Liver (tissue), 10 donors: ENCODE measurements at places on chromosomes 6 and 20.
A peak's percentile ranks its signal among the peaks of the same experiment; 100 is the strongest.

DNA sequence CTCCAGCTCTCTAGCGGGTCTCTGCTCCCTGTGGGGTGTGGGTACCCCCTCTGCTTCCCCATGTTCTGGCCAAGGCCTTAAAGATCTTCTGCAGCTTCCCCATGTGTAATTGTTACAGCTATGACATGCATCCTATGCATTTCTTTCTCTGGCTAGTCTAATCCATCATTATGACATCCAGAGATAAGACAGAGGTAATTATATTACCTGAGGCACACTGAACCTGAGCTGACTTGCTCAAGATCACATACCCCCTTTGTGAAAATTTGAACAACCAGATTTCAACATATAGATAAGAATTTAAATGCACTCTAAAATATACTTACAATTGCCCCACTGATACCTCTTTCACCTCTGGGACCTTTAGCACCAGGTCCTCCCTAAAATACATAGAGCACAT is 102.4 kb downstream of the COL12A1 start:
- no peak overlapping the region for H3K27ac ChIP-seq
- no peak overlapping the region for H3K4me3 ChIP-seq
- H3K36me3 ChIP-seq: no peaks in the 10 kb centered on the region

DNA sequence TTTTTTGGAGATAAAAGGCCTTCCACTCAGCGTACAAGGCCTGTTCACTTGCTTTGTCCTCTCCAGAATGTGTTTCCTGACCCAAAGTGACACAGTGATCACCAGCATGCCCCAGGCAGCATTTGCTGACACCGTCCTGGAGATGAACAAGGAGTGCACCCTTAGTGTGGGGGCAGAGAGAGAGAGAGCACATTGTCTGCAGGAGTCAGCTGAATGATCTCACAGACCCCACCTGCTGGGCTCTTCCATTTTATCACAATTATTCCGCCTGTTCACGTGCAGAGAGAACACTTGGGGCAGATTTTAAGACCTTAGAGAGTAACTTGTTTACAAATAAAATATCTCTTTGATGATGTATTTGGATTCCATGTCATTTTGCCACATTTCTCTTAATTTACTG is 22.4 kb upstream of the MAS1L start:
- peak; percentile 16 for DNase-seq
- H3K27me3 ChIP-seq: no peaks in the 10 kb centered on the region
- H3K4me3 ChIP-seq: no peak overlapping the region
- no peak overlapping the region for H3K27ac ChIP-seq
- no peaks in the 10 kb centered on the region for H3K36me3 ChIP-seq

DNA sequence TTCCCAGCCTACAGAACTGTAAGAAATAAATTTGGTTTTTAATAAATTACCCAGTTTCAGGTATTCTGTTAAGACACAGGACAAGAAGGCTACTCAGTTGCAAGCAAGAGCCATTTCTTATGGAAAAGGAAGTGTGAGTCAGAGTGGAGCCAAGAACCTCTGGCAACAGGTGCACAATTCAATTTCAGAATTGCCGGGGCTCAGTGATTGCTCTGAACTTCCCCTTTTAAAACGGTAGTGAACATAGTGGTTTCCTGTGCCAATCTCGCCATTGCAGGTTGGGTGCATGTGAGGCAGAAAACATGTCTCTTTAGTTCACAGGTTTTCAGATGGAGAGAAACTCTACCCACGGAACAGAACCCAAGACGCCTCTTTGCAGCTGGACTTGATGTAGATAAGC is 16.4 kb downstream of the PIGT start:
- DNase-seq: no peak
- no peak overlapping the region for H3K4me3 ChIP-seq
- no peaks in the 10 kb centered on the region for H3K36me3 ChIP-seq
- H3K27me3 ChIP-seq: no peaks in the 10 kb centered on the region
- H3K4me1 ChIP-seq: no peaks in the 10 kb centered on the region

DNA sequence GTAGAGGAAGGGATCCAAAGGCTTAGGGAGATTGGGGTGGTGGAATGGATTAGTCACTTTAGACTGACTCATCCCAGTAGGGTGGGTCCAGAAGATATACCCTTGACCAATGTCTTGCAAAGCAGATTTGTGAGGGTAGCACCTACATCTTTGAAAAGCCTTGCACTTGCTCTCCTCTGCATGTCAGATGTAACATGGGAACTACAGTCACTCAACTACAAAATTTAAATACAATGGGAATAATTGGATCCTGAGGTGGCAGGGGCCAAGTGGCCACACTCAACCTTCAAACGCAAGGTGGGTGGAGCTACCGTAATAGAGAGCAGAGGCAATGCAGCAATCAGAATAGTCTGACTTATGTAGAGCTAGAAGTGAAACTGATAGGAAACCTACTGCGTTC is 71.2 kb downstream of the ME1 start:
- DNase-seq: no peak
- H3K4me3 ChIP-seq: no peak overlapping the region
- H3K27ac ChIP-seq: no peak overlapping the region
- H3K27me3 ChIP-seq: no peaks in the 10 kb centered on the region

- no peak overlapping the region for H3K4me3 ChIP-seq
- no peak for DNase-seq
- no peaks in the 10 kb centered on the region for H3K4me1 ChIP-seq
- no peaks in the 10 kb centered on the region for H3K36me3 ChIP-seq
- no peaks in the 10 kb centered on the region for H3K27me3 ChIP-seq
Measured at GRCh38 chr6:82331031-82331773, 32.4 kb upstream of the TPBG start.
